ENCODE measurements at places on chromosomes 6 and 20. TPM values are rescaled to one million over a fixed set of nuclear protein-coding genes. Genes with fewer than 3 reads are reported as not detected.
A peak's percentile ranks its signal among the peaks of the same experiment; 100 is the strongest.

DNA sequence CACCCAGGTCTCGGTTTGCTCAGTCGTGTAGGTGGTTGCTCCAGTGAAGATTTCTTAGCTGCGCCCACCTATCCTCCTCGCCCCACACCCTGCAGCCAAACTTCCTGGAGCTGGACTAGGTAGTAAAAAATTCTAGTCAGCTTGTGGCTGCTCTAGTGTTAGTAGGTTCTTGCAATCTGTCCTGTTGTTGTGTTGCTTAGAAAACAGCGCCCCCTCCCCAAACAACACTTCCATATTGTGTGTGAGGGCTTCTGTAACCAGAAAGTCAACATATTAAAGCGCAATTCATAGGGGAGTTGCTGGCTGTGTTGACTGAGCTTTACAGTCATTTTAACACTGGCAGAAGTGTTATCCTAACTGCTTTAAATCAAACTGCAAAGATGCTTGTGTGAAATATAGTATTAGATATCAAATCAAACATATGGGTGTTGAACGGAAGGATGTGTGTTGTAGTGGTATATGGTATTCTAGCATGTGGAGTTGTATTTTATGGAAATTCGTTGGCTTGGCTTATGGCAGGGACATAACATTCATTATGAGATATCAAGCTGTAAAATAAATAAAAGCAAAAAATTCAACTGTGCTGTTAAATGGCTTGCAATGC, 122.5 kb downstream of the ARID1B start:
- no peaks in the 10 kb centered on the region for H3K36me3 ChIP-seq

DNA sequence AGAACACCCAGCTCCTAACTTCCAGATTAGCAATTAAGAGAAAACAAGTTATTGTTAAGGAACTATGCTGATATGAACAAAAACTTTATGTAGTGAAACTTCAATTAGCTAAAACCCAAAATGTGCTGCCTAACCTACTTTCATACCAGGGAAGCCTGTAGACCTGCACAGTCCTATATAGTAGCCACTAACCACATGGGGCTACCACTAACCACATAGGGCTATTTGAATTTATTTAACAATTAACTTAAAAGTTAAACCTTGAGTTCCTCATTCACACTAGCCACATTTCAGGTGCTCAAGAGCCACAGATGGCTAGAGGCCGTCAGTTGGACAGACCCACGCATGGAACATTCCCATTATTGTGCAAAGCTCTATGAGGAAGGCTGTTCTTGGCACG, 72.4 kb upstream of the LAMP5 start:
- no peaks in the 10 kb centered on the region for H3K4me1 ChIP-seq
- DNase-seq: no peak
- no peak overlapping the region for H3K27ac ChIP-seq
- no peaks in the 10 kb centered on the region for H3K27me3 ChIP-seq
- peaks cover 52% of the 10 kb centered on the region for H3K36me3 ChIP-seq
- no peak overlapping the region for H3K4me3 ChIP-seq

- peak overlapping the region; percentile 79 for H3K27ac ChIP-seq
- peaks cover 13% of the 10 kb centered on the region for H3K27me3 ChIP-seq
- H3K4me3 ChIP-seq: peak overlapping the region; percentile 61
- H3K4me1 ChIP-seq: peaks cover 23% of the 10 kb centered on the region
- H3K36me3 ChIP-seq: no peaks in the 10 kb centered on the region
- peak; percentile 70 for DNase-seq
These were observed 19.5 kb downstream of the ZNF311 start for GRCh38 chr6:28985462-28986164.

DNA sequence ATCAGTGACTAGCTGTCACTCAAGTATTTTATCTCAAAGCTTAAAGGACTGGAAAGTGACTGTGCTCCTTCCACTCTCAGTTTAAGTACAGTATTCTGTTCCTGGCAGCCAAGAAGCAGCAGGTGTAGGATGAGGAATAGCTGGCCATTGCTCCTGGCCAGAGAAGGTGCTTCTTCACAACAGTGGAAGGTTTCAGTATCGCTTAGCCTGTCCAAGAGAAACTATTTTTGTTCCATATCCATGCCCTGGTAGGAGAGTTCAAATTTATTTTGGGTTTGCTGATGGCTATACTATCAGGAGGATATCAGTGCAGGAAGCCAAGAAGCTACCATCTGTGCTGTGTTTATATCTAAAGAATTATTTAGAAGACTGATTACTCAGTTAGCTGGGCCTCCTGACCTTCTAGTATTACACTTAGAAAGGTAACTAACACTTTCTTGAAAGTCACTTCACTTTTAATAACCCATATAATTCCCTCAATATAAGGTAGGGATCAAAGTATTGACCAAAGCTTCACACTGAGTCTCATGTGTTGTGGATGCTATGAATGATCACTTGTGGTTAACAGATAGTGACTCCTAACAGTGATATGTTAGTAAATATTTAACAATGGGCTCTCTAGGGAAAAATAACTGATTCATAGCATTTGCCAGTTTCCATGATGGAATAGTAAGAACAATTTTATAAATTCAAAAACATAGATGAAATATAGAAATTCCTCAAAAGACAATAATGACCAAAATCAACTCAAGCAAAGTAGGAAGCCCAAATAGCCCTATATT, 99.9 kb downstream of the AIG1 start:
- no peak overlapping the region for H3K4me3 ChIP-seq
- peaks cover 7% of the 10 kb centered on the region for H3K4me1 ChIP-seq
- no peak for DNase-seq
- peaks cover 3% of the 10 kb centered on the region for H3K36me3 ChIP-seq

DNA sequence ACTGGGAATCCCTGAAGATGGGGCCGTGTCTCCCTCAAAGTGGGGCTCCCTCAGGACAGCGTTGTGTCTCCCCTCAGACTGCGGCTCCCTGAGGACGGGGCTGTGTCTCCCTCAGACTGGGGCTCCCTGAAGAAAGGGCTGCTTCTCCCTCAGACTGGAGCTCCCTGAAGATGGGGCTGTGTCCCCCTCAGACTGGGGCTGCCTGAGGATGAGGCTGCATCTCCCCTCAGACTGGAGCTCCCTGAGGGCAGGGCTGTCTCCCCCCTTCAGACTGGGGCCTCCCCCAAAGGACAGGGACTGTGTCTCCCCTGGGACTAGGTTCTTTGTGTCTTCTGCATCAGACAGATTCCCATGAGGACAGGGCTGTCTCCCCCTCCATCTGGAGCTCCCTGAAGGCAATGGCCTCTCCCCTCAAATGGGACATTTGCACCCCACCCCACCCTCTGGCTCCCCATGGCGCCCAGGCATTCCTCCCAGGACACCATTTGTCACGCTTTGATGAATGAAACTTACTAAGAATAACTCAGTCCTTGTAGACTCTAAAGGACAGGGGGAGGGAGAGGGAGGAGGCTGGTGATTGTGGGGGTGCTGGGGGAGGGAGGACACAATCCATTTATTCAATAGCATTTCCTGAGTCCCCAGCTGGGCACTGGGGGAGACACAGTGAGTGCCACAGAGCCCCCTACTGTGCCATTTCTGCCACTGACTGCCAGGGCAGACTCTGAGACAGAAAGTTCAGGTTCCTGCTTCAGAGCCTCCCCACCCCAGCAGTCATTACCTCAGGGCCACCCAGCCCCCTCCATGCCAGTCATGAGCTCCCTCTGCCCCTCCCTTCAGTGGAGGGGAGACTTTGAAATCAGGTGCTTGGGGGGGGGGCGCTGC, 122.4 kb downstream of the MRPL14 start:
- no peaks in the 10 kb centered on the region for H3K36me3 ChIP-seq
- H3K27me3 ChIP-seq: peaks cover 35% of the 10 kb centered on the region
- H3K4me3 ChIP-seq: no peak overlapping the region
- H3K4me1 ChIP-seq: peaks cover 8% of the 10 kb centered on the region
- peak; percentile 48 for DNase-seq

GRCh38 chr6:112899541-112899940, 552.4 kb downstream of the RFPL4B start:
- no peak for DNase-seq
- H3K4me1 ChIP-seq: no peaks in the 10 kb centered on the region
- no peaks in the 10 kb centered on the region for H3K27me3 ChIP-seq
- no peaks in the 10 kb centered on the region for H3K36me3 ChIP-seq

- no peaks in the 10 kb centered on the region for H3K4me1 ChIP-seq
- no peak for DNase-seq
- H3K4me3 ChIP-seq: no peak overlapping the region
- H3K36me3 ChIP-seq: no peaks in the 10 kb centered on the region
These were observed 80.4 kb upstream of the IYD start for GRCh38 chr6:150288456-150288855.

GRCh38 chr20:43058077-43058476, 131.6 kb downstream of the PTPRT start:
- no peak overlapping the region for H3K4me3 ChIP-seq
- no peaks in the 10 kb centered on the region for H3K36me3 ChIP-seq
- DNase-seq: no peak
- H3K27ac ChIP-seq: no peak overlapping the region
- no peaks in the 10 kb centered on the region for H3K27me3 ChIP-seq

GRCh38 chr6:128518434-128519131, 1.8 kb downstream of the PTPRK start:
- peaks cover 44% of the 10 kb centered on the region for H3K4me1 ChIP-seq
- no peaks in the 10 kb centered on the region for H3K36me3 ChIP-seq
- peak overlapping the region; percentile 95 for H3K4me3 ChIP-seq
- no peak overlapping the region for H3K27ac ChIP-seq

DNA sequence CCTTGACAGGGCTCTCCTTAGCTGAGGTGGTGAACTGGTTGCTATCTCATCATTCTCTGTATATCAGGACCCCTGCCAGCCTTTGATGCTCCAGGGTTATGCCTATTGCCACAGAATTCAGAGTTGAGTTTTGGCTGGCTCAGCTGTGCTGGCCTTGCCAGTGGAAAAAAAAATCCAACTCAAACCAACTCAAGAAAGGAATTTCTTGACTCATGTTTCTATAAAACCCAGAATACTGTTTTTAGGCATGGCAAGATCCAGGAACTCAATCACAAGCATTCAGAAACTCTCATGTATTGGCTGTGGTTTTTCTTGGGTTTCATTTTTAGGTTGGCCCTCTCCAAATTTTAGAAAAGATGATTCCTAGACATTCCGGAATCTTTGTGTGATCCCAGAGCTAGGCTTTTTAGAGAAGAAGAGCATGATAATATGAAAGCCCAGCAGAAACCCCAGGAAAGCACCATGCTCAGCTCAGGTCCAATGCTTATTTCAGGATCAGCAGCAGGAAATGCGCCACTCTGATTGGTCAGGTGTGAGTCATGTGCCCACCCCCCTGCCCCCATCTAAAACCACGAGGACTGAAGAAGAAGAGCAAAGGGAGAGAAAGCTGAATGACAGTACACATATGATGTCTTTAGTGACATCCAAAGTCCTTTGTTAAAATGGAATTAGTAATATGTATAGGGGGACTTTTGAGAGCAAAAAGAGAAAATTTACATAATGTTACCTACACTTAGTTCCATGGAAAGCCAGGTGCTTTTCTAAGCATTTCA, 122.9 kb downstream of the RNF144B start:
- no peak for DNase-seq
- H3K27me3 ChIP-seq: no peaks in the 10 kb centered on the region
- H3K27ac ChIP-seq: no peak overlapping the region
- H3K4me1 ChIP-seq: no peaks in the 10 kb centered on the region
- no peaks in the 10 kb centered on the region for H3K36me3 ChIP-seq

- H3K4me1 ChIP-seq: no peaks in the 10 kb centered on the region
- H3K36me3 ChIP-seq: no peaks in the 10 kb centered on the region
- H3K27ac ChIP-seq: peak overlapping the region; percentile 10
- H3K4me3 ChIP-seq: no peak overlapping the region
- H3K27me3 ChIP-seq: no peaks in the 10 kb centered on the region
These were observed 325.6 kb upstream of the RUNX2 start for GRCh38 chr6:45002390-45003105.

DNA sequence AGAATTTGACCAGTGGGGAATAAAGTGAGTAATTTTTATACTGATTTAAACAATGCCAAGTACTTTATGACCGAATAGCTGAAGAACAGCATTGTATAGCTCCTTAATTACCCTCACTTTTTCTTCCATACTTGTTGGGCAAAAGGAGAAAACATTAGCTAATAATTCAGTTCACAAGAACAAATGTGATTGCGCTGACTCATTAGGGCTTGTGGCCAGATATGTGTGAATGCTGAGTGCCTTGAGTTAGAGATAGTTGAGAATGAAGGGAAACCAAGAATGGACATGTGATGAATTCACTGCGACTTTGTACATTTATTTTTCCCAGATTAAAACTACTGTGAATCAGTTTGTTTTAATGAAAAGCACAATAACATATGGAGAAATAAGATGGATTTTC, 669.4 kb downstream of the TFAP2A start:
- no peak for DNase-seq
- H3K4me1 ChIP-seq: no peaks in the 10 kb centered on the region
- no peak overlapping the region for H3K27ac ChIP-seq
- no peaks in the 10 kb centered on the region for H3K36me3 ChIP-seq
- no peak overlapping the region for H3K4me3 ChIP-seq

DNA sequence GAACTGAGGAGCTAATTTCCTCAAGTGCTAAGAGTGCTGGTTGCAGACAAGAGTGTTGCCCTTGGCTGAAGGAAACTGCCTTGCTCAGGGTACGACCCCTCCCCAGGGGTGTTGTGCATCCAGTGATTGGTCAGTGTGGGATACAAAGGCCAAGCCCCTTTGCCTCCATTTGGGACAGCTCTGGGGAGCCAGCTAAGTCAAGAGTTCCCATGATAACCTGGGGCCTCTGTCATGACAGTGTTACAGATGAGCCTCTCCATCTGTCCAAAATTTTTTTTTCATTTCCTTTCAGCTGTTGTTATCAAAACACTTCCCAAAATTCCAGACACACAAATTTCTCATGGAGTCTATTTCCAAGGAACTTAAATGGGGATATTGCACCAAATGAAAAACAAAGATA, 93.3 kb downstream of the HS3ST5 start:
- no peaks in the 10 kb centered on the region for H3K27me3 ChIP-seq
- H3K36me3 ChIP-seq: no peaks in the 10 kb centered on the region
- no peak for DNase-seq
- no peak overlapping the region for H3K4me3 ChIP-seq
- H3K4me1 ChIP-seq: no peaks in the 10 kb centered on the region

GRCh38 chr20:21106171-21107017, at the start of gene LINC00237:
Gene LINC00237, minus strand, starts transcription at chr20:21106358.
- peaks cover 35% of the 10 kb centered on the region for H3K4me1 ChIP-seq
- H3K27me3 ChIP-seq: peaks cover 76% of the 10 kb centered on the region
- no peak within 1 kb of the TSS for H3K27ac ChIP-seq

DNA sequence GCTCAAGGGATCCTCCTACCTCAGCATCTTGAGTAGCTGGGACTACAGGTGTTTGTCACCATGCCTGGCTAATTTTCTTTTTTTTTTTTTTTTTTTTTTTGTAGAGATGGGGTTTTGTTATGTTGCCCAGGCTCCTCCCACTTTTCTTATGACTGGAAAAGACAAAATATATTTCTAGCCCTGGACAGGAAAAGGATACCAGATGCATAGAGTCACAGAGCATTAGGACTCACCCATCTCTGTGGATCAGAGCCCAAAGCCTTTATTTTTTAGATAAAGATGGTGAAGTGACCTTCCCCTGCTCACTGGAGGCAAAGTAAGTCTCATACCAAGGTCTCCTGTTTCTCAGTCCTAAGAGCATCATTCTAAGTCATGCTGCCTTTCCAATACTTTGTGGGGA, 3.4 kb downstream of the TRIM10 start:
- H3K27ac ChIP-seq: no peak overlapping the region
- H3K27me3 ChIP-seq: no peaks in the 10 kb centered on the region
- no peaks in the 10 kb centered on the region for H3K36me3 ChIP-seq
- DNase-seq: no peak
- H3K4me1 ChIP-seq: no peaks in the 10 kb centered on the region

CRISP2 gene
- not detected for polyA plus RNA-seq

TNFRSF6B gene
- 11.7 TPM for polyA plus RNA-seq

GINS1 gene
- polyA plus RNA-seq: 0.28 TPM

BMP6 gene
- 3.4 TPM for polyA plus RNA-seq

TXNDC5 gene
- polyA plus RNA-seq: 26.5 TPM

MYCT1 gene
- polyA plus RNA-seq: 21.0 TPM

CCM2L gene
- polyA plus RNA-seq: 12.9 TPM

SLC44A4 gene
- polyA plus RNA-seq: not detected

AIF1 gene
- 20.2 TPM for polyA plus RNA-seq

Data from heart right ventricle (tissue), 16 donors.